Neural progenitor cell (in vitro differentiated cells): ENCODE measurements at places on chromosomes 16 and 17. TPM values are rescaled to one million over a fixed set of nuclear protein-coding genes. Genes with fewer than 3 reads are reported as not detected.

- peak; percentile 61 for DNase-seq
Observed at GRCh38 chr16:49739381-49739780, 116.5 kb downstream of the ZNF423 start.

DNA sequence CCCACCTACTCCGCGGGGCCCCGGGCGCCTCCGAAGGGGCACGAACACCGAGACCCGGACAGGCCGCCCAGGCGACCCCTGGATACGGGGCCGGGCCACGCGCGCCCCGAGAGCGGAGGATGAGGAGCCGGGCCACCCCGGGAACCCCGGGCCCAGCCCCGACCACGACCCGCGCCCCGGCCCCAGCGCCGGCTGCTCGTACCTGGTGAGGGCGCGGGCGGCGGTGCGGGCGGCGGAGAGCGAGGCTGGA, 192 bp downstream of the FASN start:
- no peak for DNase-seq

- no peak for DNase-seq
Observed at GRCh38 chr17:8076502-8077266, 10.8 kb downstream of the ALOX12B start.

The CTRB1 gene
- total RNA-seq = not detected in 2 replicates

The COA3 gene
- total RNA-seq = 61.2 and 74.5 TPM in 2 replicates

The SDR42E2 gene
- total RNA-seq = 0.15 TPM in 1 of 2 replicates, not detected in the other
